ENCODE measurements at places on chromosomes 3 and 15. TPM values are rescaled to one million over a fixed set of nuclear protein-coding genes. Genes with fewer than 3 reads are reported as not detected.

RLBP1 gene
- total RNA-seq, result not detected

GRCh38 chr3:42371776-42372175, 38.6 kb downstream of the LYZL4 start:
- no peak for DNase-seq

- no peak for DNase-seq
These were observed 56.1 kb upstream of the SKIL start for GRCh38 chr3:170301405-170301804.

- no peak for DNase-seq
These were observed 109.5 kb upstream of the OCA2 start for GRCh38 chr15:28208583-28208982.

DNA sequence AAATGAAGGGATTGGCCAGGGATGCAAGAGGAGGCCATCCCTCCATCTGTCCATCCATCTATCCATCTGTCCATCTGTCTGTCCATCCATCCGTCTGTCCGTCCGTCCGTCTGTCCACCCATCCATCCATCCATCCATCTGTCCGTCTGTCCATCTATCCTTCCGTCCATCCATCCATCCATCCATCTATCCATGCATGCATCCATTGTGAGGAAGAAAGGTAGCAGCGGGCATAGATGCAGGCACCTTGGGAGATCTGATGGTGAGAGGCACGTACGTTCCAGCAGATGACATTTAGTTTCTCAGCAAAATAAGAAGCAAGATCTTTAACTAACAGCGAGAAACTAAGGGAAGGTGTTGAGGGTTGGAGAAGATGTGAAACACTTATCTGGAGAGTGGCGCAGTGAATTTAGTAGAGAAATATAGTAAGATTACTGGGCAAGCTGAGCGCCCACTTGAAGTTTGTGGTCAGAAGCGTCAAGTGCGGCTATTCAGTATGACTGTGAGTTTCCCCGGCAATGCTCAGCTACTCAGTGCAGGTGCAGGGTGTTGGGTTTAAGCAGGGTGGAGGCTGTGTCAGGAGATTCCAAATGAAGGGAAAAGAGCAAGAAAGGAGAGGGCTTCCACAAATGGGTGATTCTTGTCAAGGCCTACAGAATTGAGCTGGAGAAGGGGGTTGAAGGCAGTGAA, 22.4 kb upstream of the SRP14 start:
- DNase-seq, result no peak

- no peak for DNase-seq
These were observed 11.1 kb downstream of the ALPK3 start for GRCh38 chr15:84828086-84828908.

DNA sequence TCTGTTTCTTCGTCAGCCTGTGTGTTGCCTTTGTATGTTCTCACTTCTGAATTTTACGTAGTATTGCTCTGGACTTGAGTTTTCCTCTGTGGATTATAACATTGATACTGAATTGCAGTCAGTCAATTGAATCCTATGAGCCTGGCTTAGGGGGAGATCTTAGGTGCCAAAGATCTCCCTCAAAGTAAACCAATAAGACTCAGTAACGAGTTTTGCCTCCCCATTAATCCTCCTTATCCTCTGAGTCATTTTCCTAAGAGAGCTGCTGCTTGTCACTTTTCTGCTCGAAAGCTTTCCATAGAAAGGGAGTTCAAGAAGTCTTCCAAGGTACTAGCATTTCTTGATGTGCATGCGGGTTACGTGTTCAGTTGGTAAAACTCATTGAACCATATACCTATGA, 126.4 kb downstream of the CHDH start:
- no peak for DNase-seq

DNA sequence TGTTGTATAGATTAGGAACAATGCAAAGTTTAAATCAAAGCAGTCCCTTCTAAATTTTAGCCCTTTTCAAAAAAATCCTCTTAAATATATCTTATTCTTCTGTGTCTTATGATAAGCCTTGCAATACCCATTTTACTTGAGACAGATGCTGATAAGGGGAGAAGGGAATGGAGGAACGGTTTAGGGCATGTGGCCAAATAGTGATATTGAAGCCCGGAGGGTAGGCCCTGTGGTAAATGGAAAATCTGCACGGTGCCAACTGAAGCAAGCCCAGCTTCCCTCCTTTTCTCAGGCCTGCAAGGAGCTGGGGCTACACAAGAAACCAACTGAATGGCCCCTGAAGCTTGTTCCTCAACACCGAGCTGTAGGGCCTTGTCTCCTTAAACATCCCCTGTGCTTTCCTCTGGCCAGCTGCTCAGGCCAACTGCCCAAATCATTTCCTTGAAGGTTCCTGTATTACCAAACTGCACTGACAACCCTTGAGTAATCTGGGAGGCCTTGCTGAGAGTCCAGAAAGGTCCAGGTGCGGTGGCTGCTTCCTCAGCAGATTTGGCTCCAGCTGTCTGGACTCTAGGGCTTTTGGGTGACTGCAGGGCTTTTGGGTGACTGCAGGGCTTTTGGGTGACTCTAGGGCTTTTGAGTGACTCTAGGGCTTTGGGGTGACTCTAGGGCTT, 67.2 kb downstream of the NCEH1 start:
- no peak for DNase-seq

- DNase-seq, result no peak
These were observed 8.3 kb upstream of the ATP8B4 start for GRCh38 chr15:50127255-50127777.

DNA sequence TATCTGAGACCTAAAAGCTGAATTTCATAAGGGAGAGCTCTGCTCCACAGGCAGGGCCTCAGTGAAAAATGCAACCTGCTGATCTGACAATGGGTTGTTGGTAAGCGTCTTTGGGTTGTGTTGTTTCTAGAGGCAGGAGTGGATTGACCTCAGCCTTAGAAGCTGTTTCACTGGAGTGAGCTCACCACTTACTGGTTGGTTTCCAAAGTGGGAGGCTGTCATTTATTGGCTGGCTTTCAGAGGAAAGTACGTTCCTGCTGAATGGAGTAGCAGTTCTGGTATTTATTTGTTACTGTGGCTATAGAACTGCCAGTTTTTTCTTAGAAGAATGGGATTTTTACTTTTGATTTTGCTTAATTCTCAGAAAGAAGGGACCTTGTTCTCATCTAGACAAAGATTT, 29.3 kb upstream of the COL6A5 start:
- DNase-seq, result no peak

ZNF710 gene
- 4.5 TPM for total RNA-seq

DNA sequence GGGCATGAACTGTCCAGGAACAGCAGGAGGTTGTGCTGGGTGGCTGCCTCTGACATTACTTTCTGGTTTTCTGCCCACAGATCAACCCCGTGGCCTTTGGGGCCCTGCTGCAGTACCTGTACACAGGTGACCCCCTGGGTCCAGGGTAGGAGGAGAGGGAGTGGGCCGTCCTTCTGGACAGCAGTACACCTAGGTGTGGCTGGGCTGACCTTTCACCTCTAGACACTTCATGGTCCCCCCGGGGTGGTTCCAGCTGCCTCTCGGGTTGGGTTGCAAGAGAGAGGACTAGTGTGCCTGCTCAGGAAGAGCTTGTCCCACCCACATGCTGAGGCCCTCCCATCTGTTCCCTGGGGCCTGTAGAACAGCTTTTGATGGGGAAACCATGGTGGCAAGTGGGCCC, 3.7 kb downstream of the ABTB1 start:
- no peak for DNase-seq

GHSR gene
- total RNA-seq, result not detected

DNA sequence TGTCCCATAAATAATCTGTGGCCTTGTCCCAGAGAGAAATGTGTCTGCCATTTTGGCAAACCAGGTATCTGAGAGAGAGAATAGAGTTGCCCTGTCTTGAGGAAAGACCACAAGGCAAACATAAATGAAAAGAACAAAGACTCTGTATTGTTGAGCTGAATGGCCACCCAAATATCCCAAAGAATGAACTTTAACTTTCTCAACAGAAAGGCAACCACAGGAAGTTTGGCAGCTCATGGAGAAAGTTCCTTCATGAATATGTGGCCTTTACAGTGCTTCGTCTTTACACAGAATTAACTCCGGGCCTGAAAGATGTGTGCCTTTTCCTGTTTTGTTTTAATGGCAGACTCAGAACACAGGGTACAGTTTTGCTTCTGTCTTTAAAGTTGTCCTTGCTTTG, 41.4 kb upstream of the THBS1 start:
- no peak for DNase-seq

- peak; percentile 78 for DNase-seq
These were observed 128.2 kb downstream of the SUCLG2 start for GRCh38 chr3:67526246-67526645.

TMC3 gene
- not detected for total RNA-seq

ARRDC4 gene
- total RNA-seq, result 3.8 TPM

GRCh38 chr15:40360015-40360414, 2.0 kb downstream of the DISP2 start:
- no peak for DNase-seq

DNA sequence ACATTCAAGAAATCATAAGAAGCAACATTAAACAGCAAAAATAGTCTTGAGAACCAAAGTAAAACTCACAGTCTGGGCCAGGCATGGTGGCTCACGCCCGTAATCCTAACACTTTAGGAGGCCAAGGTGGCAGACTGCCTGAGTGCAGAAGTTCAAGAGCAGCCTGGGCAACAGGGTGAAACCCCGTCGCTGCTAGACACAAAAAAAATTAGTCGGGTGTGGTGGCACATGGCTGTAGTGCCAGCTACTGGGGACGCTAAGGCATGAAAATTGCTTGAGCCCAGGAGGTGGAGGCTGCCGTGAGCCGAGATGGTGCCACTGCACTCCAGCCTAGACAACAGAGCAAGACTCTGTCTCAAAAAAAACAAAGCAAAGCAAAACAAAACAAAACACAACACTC, 117.7 kb upstream of the GOLGA6L6 start:
- DNase-seq, result peak; percentile 26

- DNase-seq, result no peak
These were observed 47.4 kb upstream of the SEC22A start for GRCh38 chr3:123154020-123154985.
